ENCODE measurements at places on chromosomes 2 and 18.

DNA sequence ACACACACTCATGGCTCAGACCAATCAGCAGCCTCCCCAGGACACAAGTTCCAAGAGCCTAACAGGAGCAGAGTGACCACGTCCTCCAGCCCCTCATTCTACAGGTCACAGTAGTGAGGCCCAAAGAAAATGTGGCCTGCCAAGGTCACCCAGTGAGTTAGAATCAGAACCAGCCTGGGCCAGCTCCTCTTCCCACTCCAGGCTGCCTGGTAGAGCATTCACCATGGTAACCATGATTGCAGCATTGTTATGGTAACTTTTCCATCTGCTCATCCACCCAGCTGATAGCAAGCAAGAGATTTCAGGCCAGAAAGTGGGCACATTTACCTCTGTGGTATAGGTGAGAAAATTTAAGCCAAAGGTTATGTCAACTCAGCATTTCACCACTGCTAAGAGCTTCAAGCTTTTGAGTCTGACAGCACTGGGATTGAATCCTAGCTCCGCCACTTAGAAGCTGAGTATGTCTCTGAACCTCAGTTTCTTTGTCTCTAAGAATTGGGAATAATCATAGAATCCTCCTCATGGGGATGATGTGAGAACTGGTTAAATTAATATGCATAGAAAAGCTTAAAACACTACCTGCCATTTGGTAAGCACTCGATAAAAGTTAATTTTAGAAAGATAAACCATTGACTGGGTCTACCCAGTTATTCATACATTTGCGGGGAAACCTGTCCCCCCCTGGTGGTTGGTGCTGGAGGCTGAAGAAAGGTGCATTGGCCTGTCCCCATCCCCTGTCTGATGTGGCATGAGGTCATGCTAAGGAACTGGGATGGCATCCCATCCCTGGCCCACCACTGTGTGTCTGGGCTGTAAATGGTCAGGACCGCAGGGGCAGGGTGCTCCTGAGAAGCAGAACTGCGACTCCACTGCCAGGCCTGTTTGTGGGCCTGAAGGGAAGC is 181.5 kb downstream of the KLHL29 start:
- no peak for DNase-seq

- no peak for DNase-seq
Measured at GRCh38 chr2:39942950-39943349, 163.9 kb upstream of the THUMPD2 start.

DNA sequence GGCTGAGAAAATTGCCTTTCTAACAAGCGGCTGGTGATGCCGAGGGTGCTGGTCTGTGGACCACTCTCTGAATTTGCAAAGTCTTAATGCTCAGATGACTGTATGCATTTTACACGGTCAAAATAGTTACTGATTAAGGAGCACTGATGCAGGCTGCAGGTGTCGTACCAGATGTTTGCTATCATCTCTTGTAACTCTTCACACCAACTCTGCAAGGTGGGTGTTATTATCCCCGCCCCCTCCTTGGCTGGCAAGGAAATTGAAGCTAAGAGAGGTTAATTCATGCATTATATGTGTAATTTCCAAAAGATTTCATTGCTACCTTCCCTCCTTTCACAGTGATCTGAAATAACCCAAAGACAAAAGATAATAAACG is 13.0 kb upstream of the LBH start:
- DNase-seq: no peak

DNA sequence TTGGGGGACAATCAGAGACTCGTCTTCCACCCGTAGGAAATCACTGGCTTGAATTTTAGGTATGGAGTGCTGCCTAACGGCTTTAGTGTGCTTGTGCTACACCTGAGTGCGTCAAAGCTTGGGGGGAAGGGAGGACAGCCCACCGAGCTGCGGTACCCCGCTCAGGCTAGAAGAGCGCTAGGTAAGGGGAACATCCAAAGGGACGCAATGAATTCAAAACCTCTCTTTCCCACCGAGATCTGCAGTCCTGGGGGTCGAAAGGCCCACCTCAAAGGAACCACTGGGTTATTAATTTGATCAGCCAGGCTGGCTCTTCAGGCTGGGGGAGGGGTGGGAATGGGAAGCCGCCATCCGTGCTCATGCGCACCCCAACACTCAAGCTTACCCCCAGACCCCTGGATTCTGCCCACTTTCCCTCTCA is 2.7 kb downstream of the EPHA4 start:
- DNase-seq: no peak

- no peak for DNase-seq
Measured at GRCh38 chr18:4433717-4434116, 21.4 kb downstream of the DLGAP1 start.

- DNase-seq: no peak
Measured at GRCh38 chr2:47119001-47119400, 36.1 kb downstream of the STPG4 start.

- DNase-seq: peak; percentile 100
Measured at GRCh38 chr18:12947285-12948049, at the start of gene SEH1L. SEH1L (plus strand) TSS chr18:12948011; CDS start chr18:12948122, 111 bp downstream.

DNA sequence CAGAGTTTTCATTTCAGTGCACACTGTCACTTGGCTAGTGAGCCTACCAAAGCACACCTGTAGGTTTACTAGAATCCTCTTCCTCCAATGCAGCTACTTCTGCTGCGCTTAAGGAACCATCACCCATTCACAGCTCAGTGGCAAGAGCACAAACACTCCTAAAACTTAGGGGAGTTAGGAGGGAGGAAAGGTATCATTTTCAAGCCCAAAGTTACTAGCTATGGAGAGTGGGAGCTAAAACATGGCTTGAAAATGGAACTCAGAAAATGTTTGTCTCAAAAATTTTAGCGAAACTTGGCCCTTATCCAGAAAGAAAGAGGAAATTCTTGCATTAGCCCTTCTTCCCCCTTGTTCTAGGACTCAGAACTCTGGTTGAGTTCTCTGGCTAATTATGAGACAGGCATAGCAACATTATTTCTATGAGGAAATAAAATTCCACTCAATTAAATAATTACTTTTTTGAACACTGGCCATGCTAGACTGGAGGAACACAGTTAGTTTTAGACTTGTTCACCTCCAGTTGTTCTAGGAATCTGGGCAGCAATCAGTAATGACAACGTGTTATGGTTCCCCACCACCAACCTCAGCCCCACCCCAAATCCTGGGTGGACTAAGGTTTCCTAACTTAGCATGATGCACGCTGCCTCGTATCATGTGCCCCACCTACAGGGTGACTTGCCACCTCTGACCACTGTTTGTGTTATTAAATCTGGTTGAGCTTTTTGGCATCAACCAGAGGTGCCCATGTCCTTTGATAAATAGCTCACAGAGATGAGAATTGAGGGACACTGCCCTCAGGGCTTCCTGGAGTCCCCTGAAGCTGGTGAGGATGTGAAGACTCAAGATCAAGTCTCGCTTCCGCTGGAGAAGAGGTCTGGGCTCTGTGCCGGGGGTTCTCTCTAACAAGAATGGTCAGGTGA is 32.8 kb downstream of the LPIN2 start:
- DNase-seq: no peak

DNA sequence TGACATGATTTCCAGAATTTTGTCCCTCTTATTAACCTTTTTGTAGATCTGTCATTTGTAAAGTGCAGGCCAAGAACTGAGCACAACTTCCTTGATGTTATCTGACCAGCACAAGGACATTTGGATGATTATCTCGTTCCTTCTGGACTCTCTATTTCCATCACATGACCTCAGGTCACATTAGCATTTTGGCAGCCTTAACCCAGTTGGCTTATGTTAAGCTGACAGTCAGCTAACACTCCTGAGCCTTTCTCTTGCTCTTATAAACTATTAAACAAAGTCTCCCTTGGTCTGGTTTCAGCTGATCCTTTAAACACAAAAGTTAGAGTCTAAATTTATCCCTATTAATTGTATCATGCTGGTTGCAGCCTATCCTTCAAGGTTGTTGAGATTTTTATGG is 167.2 kb upstream of the RBBP8 start:
- DNase-seq: no peak

DNA sequence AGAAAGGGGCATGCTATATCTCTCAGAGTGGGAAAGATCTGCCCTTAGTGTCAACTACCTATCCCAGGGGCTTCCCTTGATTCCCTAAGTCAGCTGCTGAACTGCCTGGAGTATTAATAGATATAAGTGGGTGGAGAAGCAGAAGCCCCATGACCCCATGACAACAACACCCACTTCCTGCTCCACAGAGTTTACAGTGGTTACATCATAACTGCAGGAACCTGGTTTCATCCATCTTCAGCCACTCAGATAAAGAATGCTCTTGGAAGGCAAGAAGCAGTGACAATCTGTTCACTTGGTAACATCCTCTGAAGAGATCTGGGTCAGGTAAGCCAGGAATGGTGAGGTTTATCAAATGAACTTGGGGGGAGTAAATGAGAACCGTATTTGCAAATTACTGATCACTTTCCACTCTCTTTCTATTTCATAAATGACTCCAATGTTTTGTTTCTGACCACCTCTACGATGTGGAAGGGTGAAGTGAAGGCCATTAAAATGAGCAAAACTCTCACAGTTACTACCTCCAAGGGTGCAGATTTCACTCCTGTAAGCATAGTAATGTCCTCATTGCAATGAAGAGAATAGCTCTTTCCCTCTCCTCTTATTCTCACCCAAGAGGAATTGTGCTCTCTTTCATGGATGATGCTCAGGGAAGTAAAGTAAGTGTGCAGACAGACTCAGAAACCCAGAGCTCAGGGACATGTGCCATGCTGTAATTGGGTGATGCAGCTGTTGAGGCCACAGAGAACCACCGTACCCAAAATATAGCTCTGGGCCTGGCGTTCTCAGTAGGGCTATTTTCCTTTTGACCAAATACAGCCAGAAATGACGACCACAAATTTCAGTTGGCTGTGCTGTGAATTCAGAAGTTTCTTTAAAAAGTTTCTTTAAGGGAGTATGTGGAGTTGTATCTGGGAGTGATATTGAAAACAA is 192.8 kb upstream of the APCDD1 start:
- DNase-seq: no peak

GRCh38 chr2:156405586-156405985 is 30.6 kb upstream of the GPD2 start:
- DNase-seq: no peak

DNA sequence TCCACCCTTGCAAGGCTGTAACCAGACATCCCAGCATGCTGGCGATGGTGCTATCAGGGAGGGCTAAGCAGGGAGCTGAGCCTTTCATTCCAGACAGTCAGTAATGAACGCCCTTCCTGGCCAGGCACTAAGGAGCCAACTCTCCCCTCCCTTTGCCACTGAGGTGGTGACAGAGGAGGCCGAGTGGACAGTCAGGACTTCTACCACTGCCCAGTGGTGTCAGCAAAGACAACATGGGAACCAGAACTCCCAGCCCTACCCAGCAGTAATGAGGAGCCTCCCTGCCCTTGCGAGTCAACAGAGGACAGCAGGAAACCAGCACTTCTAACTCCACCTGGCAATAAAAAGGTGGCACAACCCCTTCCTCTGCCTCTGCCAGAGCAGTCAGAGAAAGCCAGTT is 68.6 kb downstream of the ZAP70 start:
- DNase-seq: no peak

- DNase-seq: no peak
Measured at GRCh38 chr18:12336887-12337286, 28.8 kb downstream of the TUBB6 start.

- DNase-seq: no peak
Measured at GRCh38 chr2:191296083-191297006, 51.1 kb downstream of the MYO1B start.

DNA sequence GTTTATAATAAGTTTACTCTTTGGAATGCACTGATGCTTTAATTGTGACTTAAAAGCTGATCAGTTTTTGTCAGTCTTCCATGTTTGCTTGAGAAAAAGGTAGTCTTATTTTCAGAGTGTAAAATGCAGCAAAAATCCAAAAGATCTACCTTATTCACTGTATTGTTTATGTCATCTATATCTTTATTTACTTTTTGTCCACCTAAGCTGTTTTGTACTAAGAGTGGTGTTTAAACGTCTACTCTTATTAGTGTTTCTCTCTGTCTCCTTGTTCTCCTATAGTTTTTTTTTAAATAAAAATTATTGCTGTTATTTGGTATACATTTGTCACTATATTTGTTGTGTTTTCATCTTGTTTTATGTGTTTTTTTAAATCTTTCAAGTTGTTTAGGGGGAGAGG is 50.4 kb downstream of the VRK2 start:
- DNase-seq: no peak

DNA sequence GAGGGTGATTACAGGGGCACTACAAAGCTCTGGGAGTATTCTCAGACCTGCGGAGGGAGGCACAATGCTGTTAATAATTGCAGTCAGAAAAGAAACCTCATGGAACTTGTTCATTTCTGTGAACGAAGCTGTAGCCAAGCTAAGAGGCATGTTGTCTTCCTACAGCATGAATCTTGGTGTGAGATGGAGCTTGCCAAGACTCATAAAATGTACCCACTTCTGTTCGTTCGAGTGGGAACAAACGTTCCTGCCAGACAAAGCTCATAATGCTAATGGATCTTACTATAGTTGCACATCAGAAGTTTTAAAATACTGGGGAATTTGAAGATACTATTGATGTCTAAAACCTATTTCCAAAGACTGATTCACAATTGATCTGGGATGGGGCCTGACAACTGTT is 489.1 kb downstream of the ZEB2 start:
- DNase-seq: no peak

DNA sequence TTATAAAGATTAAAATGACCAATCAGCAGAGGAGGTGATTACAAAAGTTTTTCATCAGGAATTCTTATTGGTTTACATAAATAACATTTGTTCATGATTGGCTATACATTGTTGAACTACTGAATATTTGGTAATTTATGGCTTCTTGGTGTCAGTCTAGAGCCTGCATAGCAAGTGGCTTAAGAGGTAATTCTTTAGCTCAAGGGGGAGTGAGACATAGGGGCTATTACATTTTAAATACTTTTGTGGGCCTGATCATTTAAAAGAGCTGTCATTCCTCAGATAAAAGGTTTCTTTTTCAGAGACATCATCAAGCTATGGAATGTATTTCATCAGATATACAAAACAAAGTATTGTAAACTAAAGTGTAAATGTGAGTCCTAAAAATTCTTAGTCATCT is 373.8 kb downstream of the EPHA4 start:
- DNase-seq: no peak

GRCh38 chr2:240972636-240973521 is 25.5 kb upstream of the SNED1 start:
- no peak for DNase-seq

GRCh38 chr2:152050915-152051314 is 47.9 kb downstream of the CACNB4 start:
- no peak for DNase-seq

DNA sequence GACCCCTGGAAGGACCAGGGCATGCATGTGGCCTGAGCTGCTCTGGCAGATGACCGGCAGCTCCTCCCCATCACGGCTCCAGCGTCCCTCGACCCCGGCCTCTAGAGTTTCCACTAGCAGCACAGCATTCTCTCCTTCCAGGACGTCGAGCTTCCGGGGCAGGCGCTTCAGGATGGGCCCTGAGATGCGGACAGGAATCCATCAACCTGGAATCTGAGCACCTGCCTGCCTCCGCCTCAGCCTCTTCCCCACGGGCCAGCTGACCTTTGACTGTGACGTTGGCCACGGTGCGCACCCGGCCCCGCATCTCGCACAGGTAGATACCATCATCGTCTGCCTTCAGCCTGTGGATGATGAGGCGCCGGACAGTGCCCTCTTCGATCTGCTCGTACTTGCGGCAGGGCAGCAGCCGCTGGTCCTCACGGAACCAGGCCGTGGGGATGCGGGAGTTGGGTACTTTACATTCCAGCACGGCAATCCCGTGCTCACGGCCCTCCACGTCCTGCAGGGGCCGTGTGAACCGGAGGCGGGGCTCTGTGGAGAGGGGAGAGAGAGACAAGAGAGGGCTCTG is 3.5 kb downstream of the OBSL1 start:
- no peak for DNase-seq

- no peak for DNase-seq
Measured at GRCh38 chr2:238518172-238518820, 91.6 kb downstream of the ASB1 start.
